Stimulated activated CD4-positive, alpha-beta T cell treated with anti-CD3 and anti-CD28 coated beads, Interleukin-12 subunit alpha, Interleukin-12 subunit beta, amount 100 ng/mL, for 24 hours (primary cell): ENCODE measurements at places on chromosomes 7 and 10.

DNA sequence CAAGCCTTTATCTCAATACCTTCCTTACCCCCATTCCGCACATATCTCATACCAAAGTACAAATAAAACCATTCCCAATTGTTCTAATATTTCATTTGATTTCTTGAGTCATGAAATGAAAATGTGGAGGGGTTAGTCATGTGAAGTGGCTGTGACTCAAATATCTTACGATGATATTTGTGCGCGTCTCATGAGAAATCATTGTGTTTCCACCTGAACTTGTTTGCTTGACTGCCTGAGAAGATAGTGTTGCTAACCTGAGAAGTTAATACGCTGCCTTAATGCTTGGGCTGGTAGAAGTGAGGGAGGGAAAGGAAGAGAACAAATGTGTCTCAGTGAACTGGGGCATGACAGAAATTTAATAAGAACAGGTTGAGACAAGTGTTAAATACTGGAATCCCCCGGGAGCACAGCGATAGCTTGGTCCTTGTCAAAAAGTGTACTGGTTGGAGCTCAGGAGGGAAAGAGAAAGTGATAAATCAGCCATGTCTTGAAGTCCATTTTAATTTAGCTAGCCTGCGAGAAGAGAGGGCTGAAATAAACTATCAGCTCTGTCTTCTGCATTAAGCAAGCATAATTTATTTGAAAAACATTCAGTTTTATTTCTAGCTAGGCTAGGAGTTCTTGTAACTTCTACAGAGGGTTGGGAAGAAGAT lies 7.2 kb upstream of the EPHA1 start:
- DNase-seq, result no peak

- no peak for DNase-seq
Observed at GRCh38 chr10:33235951-33236350, 98.5 kb downstream of the NRP1 start.

GRCh38 chr7:102992509-102992937 lies 79.7 kb downstream of the LRRC17 start:
- DNase-seq, result no peak

DNA sequence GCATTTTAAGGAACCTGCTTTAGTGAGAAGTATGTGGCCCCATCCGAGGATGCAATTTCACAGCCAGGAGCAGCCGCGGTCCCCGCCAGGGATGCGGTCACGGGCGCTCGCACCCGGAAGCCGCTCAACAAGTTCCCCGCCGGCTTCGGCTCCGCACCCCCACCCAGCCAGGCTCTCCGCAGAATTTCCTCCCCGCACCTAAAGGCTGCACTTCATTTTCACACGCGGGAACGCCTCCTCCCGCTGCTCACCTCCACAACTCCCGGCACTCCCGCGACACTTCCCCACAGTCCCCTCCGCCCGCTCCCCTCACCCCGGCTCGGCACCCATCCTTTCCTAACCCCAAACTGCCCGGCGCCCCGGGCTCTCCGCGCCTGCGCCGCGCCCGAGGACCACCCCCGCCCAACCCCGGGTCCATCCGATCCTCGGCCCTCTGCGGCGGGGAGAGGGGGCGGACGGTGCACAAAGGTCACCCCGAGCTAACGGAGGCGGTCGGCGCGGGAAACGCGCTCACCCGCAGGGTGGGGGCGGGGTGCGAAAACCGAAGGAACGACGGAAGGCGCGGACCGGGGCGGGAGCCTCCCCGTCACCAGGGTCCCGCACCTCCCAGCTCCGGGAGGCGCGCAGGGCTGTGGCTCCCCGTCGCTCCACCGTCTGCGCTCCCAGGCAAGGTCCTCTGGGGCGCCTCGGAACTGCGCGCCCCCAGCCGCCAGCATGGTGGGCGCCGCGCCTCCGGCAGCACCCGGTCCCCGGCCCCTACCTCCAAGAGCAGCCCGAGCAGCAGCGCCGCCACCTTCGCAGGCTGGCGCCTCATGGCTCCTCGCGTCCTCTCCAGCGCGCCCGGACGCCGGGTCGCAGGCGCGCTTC lies 558 bp downstream of the VOPP1 start:
- no peak for DNase-seq

DNA sequence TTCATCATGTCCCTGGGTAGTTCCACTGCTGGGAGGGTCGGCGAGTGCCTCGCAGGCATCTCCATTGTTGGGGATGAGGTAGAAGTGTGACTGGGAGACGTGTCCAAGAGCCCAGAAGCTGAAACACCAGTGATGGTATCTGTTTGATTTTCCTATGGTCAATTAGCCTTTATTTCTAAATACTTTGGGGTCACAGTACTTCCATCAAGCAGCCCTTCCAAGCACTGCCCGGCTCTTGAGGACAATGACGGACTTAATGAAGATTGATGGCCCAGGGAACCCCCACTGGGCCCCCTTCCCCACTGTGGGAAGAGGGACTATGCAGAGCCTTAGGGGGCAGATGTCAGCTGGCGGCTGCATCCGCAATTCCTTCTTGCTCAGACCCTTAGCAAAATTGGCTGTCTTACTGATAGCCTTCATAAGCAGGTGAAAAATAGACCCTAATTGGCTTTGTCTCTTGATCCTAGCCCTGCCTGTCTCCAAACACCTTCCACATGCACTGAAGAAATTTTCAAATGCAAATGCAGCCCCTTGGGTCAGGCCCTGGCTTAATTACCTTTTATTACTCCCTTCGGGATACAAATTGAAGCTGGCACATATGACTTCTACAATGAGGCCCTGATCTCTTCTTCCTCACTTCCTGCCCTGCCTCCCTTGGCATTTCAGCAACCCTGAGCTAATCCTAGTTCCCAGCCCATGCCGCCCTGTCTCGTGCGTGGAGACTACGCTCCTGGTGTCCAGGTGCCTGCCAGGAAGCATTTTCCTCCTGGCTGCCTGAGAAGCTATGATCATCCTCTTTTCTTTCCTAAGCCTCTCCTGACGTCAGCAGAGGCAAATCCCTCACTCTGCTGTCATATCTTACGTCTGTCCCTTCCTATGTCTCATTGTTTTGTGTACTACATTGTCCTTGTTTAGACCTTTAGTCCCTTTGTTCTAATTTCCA lies 124.5 kb upstream of the GDF10 start:
- DNase-seq, result no peak

DNA sequence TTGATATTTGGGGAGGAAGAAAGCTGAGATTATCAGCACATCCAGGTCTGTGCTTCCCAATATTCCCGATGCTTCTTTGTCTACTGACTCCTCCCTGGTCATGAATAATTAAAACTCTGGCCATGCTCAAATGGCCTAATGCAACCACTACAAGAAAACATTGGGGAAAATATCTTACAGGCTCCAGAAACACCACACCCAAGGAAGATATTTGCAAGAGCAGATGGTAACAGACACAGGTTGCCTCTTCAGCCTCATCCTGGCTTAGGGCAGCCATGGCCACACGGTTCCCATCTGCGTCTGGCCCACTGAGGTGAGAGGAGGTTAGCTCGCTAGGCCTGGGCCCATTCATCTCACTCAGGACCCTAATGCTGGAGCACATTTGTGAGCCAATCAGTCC lies 108.4 kb upstream of the SDK1 start:
- DNase-seq, result no peak

DNA sequence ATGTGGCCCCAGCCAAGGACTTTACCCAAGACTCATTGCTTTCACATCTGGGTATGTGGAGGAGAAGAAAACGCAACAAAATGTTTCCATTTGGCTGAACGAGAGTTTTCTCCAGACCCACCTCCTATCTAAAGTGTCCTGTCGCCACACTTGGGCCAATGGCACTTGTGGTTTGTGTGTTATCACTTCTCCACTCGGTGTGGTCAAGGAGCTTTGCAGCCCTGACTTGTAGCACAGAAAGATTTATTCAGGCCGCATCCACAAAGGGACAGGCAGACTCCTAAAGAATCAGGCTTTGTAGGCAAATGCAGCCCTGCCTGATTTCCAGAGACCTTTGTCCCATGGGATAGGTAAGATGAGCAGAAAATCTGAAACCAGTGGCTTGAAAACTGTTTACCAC lies 12.8 kb upstream of the LRRC4 start:
- DNase-seq, result no peak
